GM04503 (cell line): ENCODE measurements at places on chromosomes 2 and 18.

DNA sequence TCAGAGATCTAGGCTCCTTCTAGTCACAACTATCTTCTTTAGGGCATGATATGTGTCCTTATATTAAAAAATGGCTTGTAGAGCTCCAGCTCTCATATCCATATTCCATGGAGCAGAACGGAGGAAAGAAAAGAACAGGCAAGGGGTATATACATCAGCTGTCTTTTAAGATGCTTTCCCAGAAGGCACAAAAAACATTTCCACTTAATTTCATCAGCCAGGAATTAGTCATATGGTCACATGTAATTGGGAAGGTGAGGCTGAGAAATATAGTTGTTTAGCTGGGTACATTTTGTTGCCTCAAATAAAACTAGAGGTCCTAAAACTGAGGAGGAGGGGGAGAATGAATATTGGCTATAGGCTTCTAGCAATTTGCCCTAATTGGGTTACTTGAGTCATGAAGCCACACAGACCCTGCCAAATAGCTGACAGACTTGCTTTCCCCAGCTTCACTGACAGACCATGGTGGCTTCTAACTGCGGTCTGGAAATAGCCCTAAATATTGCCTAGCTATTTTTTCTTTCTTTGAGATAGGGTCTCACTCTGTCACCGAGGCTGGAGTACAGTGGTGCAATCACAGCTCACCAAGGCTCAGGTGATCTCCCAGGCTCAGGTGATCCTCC is 20.0 kb downstream of the MAIP1 start:
- no peak for DNase-seq

- no peak for DNase-seq
These were observed 31.8 kb upstream of the KCNF1 start for GRCh38 chr2:10879624-10880585.

GRCh38 chr2:241950413-241951315 is 81.1 kb downstream of the RTP5 start:
- no peak for DNase-seq

- no peak for DNase-seq
These were observed 56.5 kb upstream of the NCOA1 start for GRCh38 chr2:24434541-24434940.

GRCh38 chr18:52348209-52348608 is 8.2 kb downstream of the DCC start:
- DNase-seq, result no peak

DNA sequence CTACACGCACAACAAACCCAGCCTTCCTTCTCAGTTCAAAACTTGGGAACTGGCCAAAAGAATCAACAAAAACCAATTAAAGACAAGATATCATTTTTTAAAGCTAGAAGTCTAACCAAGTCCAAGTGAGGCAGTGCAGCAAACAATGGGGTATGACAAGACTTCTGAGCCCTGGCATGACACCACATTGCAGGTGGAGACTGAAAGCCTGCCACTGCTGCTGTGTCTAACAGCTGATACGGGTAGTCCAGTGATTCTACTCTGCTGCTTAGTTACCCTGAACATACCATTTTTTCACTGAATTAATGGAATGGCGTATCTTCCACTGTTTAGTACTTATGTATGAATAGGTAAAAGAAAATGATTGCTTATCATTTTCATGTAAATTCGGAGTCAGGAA is 47.4 kb upstream of the KIDINS220 start:
- DNase-seq, result no peak

DNA sequence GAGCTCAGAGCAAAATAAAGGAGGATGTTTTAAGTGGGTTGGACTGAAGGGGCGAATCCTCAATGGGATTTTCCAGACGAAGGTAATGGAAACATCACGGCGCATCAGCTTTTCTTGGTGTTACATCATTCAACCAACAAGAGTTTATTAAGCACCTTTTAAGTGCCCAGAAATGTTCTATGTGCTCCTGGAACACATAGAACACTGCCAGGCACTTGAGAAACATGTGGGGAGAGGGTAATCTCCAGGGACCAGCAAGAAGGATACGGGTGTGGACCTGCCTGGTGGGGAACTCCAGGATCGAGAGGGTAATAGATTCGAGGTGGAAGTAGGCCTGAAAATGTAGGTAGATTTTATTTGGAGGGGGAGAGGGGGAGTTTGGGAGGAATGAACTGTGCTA is 168.6 kb downstream of the PRKCE start:
- DNase-seq, result no peak

GRCh38 chr2:239140346-239141020 is 260.3 kb downstream of the HDAC4 start:
- DNase-seq, result no peak

GRCh38 chr18:59689756-59690155 is 7.5 kb downstream of the CCBE1 start:
- DNase-seq, result no peak

DNA sequence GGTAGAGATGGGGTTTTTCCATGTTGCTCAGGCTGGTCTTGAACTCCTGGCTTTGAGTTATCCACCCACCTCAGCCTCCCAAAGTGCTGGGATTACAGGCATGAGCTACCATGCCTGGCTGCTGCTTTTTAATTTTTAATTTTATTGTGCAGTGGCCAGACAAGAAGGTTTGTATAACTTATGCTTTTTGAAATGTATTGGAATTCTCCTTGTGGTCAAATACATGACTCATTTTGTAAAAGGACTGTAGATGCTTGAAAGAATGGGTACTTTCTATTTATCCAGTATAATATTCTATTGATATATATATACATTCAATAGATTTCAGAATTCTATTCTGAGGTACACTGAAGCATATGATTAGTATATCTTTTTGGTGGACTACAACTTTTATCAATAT is 82.6 kb upstream of the ST3GAL5 start:
- DNase-seq, result no peak
